ENCODE measurements at places on chromosomes 1 and 21.

- DNase-seq: no peak
Measured at GRCh38 chr21:27246741-27247140, 279.9 kb upstream of the ADAMTS5 start.

DNA sequence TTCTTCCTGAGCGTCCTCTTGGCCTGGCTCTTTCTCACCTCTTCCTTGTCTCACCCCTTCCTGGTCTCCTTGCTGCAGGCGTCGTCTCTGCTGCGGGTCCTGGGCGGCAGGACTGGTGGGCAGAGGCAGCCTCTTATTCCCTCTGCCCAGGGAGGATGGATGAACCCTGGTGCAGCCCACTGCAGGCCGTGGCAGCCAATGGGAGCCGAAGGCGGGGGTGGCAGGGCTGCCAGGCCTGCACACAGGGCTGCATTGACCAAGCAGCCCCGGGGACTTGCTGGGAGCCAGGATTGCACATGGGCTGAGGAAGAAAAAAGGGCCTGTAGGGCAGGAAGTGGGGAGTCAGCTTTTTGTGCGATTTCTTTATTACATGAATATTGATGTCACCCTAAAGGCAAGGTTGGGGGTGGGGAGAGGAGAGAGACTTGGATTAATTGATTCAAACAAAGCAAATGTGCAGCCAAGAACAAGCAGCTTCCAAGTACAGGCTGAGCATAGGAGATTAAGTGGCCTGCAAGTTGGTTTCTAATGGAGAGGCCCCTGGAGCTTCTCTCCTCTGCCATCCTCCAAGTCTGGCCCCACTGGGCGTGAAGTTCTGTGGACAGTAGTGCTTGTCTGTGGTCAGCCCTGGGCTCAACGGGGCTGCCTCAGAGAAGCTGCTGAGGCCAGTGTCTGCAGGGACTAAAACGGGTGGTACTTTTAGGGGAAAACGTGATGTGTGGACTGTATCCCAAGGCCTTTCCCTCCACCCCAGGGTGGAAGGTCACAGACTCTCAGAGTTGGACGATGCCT lies at the start of gene S100B:
Gene S100B (minus strand): TSS at position 108 of the 792 bp plus-strand sequence. CDS start 2,667 bp downstream, outside the sequence.
- DNase-seq: no peak

GRCh38 chr1:172467446-172467845 lies 23.6 kb upstream of the PIGC start:
- no peak for DNase-seq

GRCh38 chr1:234656070-234656895 lies 46.3 kb upstream of the IRF2BP2 start:
- no peak for DNase-seq

DNA sequence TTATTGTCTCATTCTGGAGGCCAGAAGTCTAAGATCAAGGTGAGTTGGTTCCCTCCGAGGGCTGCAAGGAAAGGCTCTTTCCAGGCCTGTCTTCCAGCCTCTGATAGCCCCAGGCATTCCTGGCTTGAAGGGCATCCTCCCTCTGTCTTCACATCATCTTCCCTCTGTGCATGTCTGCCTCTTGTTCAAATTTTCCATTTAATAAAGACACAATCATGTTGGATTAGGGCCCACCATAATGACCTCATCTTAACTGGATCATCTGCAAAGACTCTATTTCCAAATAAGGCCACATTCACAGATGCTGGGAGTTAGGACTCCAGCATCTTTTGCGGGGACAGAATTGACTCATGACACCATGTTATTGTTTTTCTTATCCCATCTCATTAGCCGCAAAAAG lies 24.5 kb downstream of the HUNK start:
- no peak for DNase-seq

GRCh38 chr21:33492571-33492970 lies 1.1 kb upstream of the DNAJC28 start:
- no peak for DNase-seq

GRCh38 chr21:43995521-43996105 lies 16.5 kb upstream of the TRAPPC10 start:
- no peak for DNase-seq

DNA sequence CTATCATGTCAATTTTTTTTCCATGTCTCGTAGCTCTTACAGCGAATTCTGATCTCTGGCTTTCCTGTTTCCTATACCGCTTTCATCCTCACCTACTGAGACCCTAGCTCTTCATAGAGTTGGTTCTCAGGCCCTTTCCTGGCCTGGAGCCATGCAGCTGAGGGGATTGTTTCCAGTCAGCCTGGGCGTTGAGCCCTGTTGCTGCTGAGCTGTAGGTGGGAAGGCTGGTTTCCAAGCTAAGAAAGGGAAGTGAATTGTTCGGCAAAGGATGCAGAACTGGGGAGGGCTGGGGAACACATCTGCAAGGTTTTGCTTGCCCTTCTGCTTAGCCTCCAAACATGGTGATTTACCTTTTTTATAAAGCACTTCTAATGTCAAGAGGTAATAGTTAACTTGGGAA lies 41.5 kb downstream of the SPATA46 start:
- DNase-seq: no peak

- no peak for DNase-seq
Measured at GRCh38 chr1:47507144-47507543, 69.3 kb downstream of the FOXD2 start.

GRCh38 chr21:36337099-36337509 lies 17.1 kb downstream of the MORC3 start:
- DNase-seq: no peak

DNA sequence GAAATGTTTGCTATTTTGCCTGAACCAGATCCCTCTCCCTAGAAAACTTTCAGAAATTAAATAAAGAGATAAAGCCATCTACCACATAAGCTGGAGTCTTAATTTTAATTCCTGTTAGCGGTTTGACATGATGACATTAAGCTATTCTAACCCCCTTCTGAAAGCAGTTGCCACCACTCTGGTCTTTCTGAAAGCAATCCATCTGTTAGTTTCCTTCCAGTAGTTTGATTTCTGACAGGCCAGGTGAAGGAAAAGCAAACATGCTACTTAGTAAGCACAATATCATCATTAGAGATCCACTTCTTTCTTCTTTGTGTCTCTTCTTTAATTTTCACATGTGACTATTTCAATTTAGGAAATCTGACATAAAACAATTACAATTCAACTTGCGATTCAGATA lies 39.9 kb downstream of the RGL1 start:
- DNase-seq: no peak

GRCh38 chr1:59156526-59157199 lies 140.2 kb upstream of the FGGY start:
- no peak for DNase-seq

DNA sequence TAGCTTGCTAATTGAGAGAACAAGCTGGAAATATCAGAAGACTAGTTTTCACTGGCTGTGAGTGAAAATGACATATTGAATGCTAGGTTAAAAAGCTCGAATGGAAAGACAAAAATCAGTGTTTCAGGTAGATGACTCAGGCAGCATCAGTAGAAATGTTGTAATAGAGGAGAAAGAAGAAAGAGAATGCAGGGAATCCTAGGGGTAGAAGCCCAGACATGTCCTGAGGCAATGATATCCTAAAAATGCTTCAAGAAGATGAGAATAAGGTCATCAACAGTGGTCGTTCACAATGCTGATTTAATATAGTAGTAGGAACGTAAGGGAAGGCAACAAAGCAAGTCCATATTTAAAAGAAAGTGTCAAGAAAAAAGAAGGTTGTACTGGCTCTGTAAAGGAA lies 96.7 kb upstream of the HP1BP3 start:
- DNase-seq: no peak

DNA sequence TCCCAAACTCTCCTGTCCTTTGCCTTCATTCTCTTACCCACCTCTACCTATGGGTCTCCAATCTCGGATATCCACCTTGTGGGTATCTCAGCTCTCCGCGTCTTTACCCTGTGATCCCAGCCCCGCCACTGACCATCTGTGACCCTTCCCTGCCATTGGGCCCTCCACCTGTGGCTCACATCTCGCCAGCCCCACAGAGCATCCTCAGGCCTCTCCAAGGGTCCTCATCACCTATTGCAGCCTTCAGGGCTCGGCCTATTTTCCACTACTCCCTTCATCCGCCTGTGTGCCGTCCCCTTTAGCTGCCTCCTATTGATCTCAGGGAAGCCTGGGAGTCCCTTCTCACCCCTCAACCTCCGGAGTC lies 11.1 kb downstream of the BCAN start:
- DNase-seq: no peak

All from testis (tissue), 5 donors.